Stimulated activated CD8-positive, alpha-beta memory T cell treated with anti-CD3 and anti-CD28 coated beads, Interleukin-4, amount 100 ng/mL, for 24 hours (primary cell): ENCODE measurements at places on chromosomes 5 and 9.

GRCh38 chr5:161713042-161713441, 27.5 kb downstream of the GABRA6 start:
- DNase-seq, result no peak

DNA sequence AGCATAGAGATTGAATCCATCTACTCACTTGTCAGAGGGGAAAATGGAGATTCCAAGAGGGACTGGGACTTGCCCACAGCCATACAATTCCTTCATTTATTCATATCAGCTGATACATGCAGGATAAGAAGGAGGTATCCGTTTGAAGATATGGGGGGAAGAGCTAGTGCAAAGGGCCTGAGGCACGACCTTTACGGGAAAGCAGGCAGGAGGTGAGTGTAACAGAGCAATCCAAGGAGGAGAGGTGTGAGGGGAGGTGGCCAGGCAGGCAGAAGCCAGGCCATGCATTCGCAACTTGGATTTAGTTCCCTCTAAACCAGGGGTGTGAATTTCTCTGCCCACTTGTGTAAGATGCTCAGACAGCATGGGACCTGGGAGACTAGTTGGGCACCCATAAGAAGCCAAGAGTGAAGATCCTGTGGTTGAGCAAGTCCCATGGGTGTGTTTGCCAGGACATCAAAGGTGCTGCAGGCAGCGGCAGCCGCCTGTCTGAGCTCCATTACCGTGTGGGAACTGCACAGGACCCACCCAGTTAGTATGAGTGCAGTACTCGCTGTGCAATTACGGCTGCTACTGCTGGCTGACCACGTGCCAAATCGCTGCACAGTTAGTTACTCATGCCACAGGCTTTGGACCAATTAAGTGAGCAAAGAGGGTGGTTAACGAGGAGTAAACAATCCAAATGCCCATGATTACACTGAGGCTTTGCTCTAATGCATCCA, 31.4 kb upstream of the FAT2 start:
- no peak for DNase-seq

DNA sequence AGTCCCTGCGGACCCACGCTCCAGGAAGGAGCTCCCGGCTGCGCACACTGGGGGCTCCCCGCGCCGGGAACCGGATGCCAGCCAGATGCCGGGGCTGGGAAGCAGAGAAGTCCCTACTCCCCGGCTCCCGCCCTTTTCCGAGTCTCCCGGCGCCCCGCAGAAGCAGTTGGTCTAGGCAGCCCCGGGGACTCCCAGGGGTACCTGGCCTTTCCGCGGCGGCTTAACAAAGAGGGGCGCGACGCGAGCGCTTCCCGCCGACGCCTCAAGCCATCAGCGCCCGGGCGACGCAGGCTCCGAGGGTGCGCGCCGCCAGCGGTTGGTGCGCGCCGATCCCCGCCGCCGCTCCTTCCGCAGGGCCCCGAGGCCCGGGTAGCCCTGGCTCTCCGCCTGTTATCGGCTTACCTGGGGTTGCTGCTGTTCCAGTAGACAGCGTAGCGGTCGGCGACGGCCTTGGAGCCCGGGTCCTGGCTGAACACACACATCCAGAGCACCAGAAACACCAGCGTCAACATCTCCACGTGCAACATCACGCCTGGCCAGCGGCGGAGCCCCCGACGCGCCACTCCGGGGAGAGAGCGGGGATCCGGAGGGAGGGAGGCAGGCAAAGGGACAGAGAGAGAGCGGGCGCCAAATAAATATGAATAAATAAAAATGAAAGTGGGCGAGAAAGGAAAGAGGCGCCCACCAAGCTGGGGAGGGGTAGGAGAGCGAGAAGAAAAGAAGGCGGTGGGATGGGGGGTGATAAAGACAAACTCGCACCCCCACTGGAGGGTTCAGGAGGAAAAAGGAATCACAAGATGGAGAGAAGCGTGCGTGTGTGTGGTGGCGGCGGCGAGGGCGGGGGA, 428 bp downstream of the EFNA5 start:
- no peak for DNase-seq

DNA sequence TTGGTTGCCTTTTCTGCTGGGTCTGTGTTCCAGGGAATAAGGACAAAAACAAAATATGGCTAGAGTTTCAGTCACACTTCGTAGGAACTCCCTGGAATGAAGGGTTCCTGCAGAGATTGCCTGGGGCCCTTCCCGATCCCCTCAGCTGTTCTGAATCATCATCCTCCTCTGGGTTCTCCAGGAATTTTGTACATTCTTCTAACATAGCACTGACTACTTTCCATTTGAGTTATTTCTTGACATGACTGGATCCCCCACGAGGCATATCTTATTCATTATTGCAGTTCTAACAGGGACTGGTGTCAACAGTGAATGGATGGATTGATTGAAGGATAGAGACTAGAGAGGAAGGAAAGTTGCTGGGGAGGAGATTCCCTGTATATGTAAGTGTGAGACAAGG, 49.2 kb upstream of the TNC start:
- DNase-seq, result no peak

- no peak for DNase-seq
These were observed 755 bp downstream of the DND1 start for GRCh38 chr5:140672455-140673186.

GRCh38 chr9:136564379-136564988, 18.6 kb upstream of the NOTCH1 start:
- DNase-seq, result no peak

GRCh38 chr5:167867281-167867680, 424.2 kb upstream of the WWC1 start:
- no peak for DNase-seq

- DNase-seq, result no peak
These were observed 422.1 kb downstream of the PDE4D start for GRCh38 chr5:59471463-59471862.

DNA sequence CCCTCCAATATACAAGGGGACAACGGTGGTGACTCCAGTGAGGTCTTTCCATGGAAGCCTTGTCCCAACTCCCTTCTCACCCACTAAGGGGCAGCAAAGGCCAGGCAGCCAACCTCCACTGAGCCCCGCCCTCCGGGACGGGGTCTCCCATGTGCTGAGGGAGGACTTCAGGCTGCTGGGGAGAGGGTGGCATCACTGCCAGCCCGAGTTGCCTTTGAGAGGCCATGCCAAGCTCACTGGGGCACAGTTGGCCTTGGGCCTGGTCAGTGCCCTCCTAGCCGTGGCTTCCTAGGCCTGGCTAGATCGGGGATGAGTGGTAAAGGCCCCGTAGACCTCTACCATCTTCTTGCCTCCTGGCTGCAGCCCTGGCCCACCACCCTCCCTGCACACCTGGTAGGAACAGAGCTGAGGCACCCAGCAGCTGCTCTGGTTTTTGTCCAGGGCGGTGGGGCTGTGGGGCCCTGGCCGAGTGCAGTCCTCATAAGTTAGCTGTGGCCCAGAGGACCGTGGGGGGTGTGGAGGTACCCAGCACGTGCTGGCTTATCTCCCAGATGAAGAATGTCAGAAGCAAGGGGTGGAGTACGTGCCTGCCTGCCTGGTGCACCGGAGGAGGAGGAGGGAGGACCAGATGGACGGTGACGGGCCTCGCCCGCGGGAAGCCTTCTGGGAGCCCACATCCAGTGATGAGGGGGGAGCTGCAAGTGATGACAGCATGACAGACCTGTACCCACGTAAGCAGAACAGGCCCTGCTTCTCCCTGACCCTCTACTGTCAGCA, 3.2 kb downstream of the SURF2 start:
- DNase-seq, result no peak

GRCh38 chr9:110592044-110592830, 12.7 kb upstream of the SVEP1 start:
- no peak for DNase-seq

GRCh38 chr9:125650271-125650737, 56.7 kb downstream of the MAPKAP1 start:
- no peak for DNase-seq

- no peak for DNase-seq
These were observed 53.4 kb upstream of the IL6ST start for GRCh38 chr5:56048124-56048523.

- no peak for DNase-seq
These were observed 82.7 kb downstream of the EGFLAM start for GRCh38 chr5:38341056-38341455.

GRCh38 chr5:112161392-112161748, 257.7 kb downstream of the EPB41L4A start:
- DNase-seq, result no peak

DNA sequence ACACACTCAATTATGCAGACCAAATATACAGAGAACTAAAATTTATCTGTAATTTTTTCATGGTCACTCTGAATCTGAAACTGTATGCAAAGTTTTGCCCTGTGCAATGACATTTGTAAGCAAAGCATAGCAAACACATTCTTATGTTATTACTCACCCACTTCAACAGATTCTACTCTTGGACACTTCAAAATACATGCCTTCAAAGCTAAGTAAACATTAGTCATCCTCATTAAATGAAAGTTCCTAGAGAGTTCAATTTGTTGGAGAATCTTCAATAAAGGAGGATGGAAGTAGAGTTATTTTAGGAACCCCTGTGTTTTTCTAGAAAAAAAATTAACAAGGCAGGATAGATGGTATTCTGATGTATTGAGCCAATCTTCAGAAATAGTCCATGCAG, 639.7 kb upstream of the C9orf72 start:
- DNase-seq, result no peak

- no peak for DNase-seq
These were observed 68.5 kb downstream of the MRPL36 start for GRCh38 chr5:1731091-1731639.

DNA sequence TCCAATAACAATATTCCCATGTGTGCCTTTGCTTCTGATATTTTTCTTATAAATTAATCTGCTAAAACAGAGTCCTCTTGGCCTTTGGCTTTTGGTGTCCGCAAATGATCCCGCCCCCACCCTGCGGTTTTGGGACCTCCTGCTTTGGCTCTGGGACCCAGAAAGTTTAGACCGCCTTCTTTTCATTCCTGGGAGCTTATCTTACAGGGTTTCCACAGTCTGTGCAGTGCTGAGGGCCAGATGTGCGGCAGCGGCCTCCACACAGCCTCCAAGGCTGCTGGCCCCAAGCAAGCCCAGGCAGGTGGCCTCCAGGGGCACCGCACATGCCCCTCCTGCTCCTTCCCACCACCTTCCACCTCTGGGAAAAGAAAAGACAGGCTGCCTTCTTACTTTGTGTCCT, 191.5 kb downstream of the ERCC6L2 start:
- no peak for DNase-seq

- DNase-seq, result no peak
These were observed 26.7 kb upstream of the FSD1L start for GRCh38 chr9:105421154-105421553.

- DNase-seq, result no peak
These were observed 1.1 kb downstream of the PPIC start for GRCh38 chr5:123035360-123035917.

GRCh38 chr5:81925981-81926380, 45.8 kb upstream of the ATG10 start:
- DNase-seq, result no peak

DNA sequence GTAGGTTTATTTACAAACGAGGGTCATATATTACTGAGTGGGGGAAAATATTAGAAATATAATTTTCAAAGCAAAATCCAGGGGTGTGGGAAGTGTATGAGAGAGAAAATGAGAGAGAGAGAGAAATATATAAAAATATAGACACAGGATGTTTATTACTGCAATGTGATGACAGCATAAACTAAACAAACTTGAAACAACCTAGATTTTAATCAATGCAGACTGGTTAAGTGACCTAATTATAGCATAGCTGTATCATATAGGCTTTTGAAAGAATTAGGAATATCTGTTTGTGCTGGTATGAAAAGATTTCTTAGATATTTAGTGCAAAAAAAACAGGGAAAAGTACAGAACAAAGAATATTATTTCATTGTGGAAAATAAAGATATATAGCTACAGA, 280.5 kb downstream of the ACTL7B start:
- no peak for DNase-seq
